ENCODE measurements at places on chromosomes 2 and 18. TPM values are rescaled to one million over a fixed set of nuclear protein-coding genes. Genes with fewer than 3 reads are reported as not detected.

DNA sequence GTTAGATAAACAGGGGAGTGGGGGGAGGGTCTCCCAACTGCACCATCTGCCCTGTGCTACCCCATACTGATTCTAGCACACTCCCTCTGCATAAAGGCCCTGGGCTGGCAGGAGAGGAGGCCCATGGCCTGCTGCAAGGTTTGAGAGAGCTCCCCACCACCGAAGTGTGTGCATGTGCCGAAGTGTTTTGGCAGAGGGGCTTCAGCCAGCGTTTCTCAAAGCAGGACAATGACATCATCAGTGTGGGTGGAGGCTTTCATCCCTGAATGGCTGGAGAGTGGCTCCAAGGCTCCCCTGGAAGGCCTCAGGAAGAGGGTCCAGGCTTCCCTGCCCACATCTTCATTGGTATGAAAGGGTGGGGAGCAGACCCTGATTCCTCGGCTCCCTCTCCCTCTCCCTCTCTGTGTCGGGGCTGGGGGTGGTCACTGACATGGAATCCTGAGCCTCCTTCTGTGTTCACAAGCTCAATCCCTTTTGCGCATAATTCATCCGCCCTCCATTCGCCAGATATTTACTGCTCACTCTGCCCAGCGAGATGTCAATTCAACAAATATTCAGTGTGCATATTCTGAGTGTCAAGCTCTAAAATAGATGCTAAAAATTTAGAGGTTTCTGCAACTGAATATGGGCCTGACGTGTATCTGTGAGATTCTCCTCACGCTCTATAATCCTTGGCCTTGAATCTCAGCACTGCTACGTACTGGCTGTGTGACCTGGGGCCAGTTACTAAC lies 122.1 kb downstream of the CELF4 start:
- no peaks in the 10 kb centered on the region for H3K27me3 ChIP-seq
- H3K4me1 ChIP-seq, result no peaks in the 10 kb centered on the region
- H3K4me3 ChIP-seq, result no peak overlapping the region
- no peak overlapping the region for H3K27ac ChIP-seq

DNA sequence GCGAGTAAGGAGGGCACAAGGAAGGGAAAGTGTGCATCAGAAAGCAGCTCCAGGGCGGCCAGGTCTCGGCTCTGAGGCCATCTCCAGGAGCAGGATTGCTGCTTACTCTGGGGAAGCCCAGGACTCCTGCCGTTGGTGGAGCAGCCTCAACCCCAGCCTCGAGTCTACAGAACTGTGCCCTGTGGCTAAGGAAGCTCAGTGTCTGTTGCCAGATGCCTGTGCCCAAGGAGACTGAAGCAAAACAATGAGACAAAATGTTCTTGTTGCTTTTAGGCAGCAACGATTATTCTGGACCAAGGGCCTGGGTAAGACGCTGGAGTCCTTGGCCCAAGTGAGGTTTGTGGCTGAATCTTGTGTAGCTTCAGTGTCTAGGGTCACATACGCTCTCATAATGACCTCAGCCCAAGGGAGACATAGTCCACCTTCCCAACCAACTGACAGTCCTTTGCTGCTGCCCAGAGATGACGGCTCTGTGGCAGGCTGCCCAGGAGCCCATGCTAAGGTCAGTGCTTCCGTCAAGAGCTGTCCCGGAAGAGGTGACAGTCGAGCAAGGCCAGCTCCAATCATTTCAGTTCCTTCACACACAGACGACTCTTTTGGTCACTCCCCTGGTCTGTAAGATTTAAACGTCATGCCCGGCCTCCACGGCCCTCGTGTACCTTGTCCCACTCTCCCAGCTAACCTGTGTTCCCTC lies 223.8 kb downstream of the TTC32 start:
- H3K36me3 ChIP-seq, result no peaks in the 10 kb centered on the region
- DNase-seq, result peak; percentile 65
- H3K27ac ChIP-seq, result peak overlapping the region; percentile 47
- no peak overlapping the region for H3K4me3 ChIP-seq

GRCh38 chr2:41527525-41528323 lies 520.1 kb upstream of the PKDCC start:
- no peaks in the 10 kb centered on the region for H3K36me3 ChIP-seq
- H3K27ac ChIP-seq, result no peak overlapping the region
- no peaks in the 10 kb centered on the region for H3K4me1 ChIP-seq
- no peak overlapping the region for H3K4me3 ChIP-seq
- DNase-seq, result no peak
- H3K27me3 ChIP-seq, result no peaks in the 10 kb centered on the region

DNA sequence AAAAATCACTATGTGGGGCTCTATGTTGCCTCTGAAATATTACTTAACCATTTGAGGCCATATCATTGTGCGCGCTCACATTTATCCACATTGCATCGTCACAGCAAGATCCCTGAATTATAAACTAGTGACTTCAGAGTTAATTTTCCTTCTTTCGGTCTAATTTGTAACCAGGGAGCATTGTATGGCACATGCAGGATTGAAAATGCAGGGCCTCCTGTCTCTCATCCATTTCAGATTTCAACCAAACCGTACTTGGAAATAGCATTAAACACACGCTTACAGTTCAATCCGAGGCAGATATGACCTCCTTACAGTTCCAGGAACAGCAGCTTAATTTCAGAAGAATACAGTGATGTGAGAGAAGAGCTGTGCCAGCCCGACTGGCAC lies 532 bp downstream of the MYOM1 start:
- H3K4me3 ChIP-seq, result peak overlapping the region; percentile 58
- no peaks in the 10 kb centered on the region for H3K4me1 ChIP-seq
- no peaks in the 10 kb centered on the region for H3K27me3 ChIP-seq
- DNase-seq, result no peak
- H3K36me3 ChIP-seq, result peaks cover 15% of the 10 kb centered on the region
- H3K27ac ChIP-seq, result peak overlapping the region; percentile 83

DLX2 gene
- total RNA-seq, result not detected

GKN1 gene
- total RNA-seq, result not detected

EGR4 gene
- not detected for total RNA-seq

All from heart left ventricle (tissue), 16 donors.